ENCODE measurements at places on chromosomes 1 and 21. TPM values are rescaled to one million over a fixed set of nuclear protein-coding genes. Genes with fewer than 3 reads are reported as not detected.

DNA sequence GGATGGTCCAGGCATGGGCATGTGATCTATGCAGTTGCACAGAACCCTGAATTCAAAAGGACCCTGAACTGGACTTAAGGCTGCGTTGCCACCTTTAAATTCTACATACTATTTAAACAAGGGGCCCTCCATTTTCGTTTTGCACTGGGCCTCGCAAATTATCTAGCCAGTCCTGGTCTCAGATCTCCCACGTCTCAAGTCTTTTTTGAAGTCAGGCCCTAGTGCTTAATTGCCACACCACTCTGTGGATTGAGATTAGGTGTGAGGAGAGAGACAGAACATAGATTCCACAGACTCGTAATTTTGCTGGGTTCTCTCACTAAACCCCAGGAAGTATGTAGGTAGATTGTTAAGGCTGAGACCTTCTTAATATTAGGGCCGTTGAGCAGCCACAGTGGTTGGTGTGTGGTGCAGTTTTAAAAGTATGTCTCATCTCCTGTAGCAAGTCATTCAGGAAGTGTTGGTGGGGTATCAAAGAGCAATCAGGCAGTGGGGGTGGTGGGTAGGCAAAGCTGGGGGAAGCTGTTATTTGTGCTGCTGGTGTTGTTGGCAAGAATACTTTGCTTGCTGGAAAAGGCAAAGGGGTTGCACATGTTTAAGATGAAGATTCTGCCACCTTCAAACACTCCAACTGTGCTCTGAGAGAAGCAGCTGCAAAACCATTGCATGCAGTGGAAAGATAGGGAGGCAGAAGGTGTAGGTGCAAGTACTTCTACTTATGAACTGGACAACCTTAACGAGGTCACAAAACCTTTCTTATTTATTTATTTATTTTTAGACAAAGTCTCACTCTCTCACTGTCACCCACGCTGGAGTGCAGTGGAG, 11.2 kb downstream of the CD84 start:
- H3K36me3 ChIP-seq, result no peaks in the 10 kb centered on the region
- no peak overlapping the region for H3K4me3 ChIP-seq
- H3K27ac ChIP-seq, result no peak overlapping the region
- no peaks in the 10 kb centered on the region for H3K27me3 ChIP-seq

- H3K27me3 ChIP-seq, result no peaks in the 10 kb centered on the region
- DNase-seq, result no peak
- no peak overlapping the region for H3K4me3 ChIP-seq
Measured at GRCh38 chr1:39046613-39047210, 20.6 kb downstream of the NDUFS5 start.

DNA sequence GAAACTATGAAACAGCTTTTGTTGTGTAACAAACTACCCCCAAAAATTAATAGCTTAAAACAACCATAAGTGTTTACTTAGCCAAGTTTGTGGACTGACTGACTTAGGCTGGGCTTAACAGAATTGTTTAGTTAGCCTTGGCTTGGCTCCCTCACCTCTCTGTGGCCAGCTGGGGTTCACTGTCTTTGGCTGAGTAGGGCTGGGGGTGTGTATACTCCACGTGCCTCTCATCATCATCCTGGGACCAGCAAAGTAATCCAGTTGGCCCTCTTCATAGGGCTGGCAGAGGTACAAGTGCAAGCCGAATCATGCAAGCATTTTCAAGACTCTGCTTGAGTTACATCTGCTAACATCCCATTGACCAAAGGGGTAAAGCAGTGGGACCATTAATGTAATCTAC, 252.3 kb downstream of the BRINP2 start:
- H3K36me3 ChIP-seq, result no peaks in the 10 kb centered on the region
- DNase-seq, result no peak
- no peak overlapping the region for H3K4me3 ChIP-seq
- no peaks in the 10 kb centered on the region for H3K27me3 ChIP-seq
- H3K4me1 ChIP-seq, result no peaks in the 10 kb centered on the region
- H3K27ac ChIP-seq, result no peak overlapping the region

Gene NCMAP
- total RNA-seq, result not detected

Gene TTC22
- not detected for total RNA-seq

Measured in SJCRH30 (cell line).